Fibroblast of the conjunctiva (primary cell): ENCODE measurements at places on chromosomes 7 and 10.

DNA sequence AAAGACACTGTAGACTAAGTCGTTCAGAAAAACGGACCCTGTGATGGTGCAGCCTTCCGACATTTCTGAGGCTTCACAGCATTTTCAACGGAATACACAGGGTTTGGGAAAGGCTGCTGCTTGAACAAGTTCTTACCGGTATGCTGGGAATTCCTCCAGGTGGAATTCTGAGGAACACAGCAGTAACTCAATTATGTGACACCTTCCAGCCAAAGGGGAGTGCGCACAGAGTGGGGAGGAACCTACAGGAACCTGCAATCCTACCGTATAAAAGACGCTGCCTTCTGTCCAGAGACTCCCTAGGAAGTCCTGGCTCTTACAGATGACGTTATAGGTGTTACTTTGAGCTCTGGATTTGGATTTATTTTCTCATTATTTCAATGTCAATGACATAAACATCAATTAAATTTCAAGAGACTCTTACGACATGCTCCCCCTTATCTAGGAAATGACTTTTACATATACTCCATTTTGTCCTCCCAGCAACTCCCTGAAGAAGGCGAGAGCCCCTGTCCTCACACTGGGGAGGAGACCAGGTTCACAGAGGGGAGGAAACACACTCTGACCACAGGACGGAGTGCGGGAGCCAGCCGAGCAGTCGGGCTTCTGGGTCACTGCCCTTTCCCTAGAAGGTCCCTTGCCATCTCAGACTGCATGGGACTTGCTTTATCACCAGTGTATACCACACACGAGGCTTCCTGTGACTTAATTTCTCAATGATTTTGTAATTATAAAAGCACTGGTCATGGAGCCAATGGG is 27.9 kb downstream of the VIPR2 start:
- no peak for DNase-seq

- peak; percentile 97 for DNase-seq
Observed at GRCh38 chr10:122307669-122308416, 36.7 kb downstream of the BTBD16 start.

- DNase-seq: peak; percentile 21
Observed at GRCh38 chr7:148142660-148143248, 447.8 kb upstream of the C7orf33 start.

DNA sequence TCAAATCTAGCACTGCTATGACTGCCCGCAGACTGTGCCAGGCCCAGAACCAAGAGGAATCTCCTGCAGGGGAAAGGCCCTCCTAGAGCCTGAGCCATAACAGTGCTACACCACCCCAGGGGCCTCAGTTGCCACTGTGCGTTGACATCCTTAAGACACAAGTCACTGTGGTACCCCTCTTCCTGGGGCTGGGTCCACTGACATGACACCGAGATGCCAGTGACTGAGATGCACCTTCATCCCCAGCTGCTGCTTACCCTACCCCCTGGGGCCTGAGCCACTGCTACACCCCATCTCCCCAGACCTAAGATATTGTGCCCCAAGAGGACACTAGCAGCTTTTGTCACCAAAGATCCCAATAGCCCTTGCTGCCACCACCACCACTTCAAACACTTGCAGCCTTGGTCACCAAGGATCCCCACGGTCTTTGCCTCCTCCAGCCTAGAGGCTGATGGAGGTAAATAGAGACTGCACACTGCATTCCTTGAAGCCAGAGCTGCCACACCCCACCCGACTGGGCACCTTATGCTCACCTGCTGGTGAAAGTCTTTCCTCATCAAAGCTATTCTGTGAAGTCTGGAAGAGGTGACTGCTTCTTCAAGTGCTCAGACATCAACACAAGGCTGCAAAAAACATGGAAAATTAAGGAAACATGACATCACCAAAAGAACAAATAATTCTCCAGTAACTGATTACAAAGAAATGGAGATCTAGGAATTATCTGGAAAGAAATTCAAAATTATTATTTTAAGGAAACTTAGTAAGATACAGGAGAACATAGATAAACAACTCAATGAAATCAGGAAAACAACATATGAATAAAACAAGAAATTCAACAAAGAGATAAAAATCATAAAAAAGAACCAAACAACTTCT is 40.4 kb upstream of the SHH start:
- no peak for DNase-seq

GRCh38 chr10:49109669-49110340 is 5.5 kb downstream of the VSTM4 start:
- peak; percentile 67 for DNase-seq

- DNase-seq: no peak
Observed at GRCh38 chr7:4769761-4770160, 5.7 kb upstream of the AP5Z1 start.

DNA sequence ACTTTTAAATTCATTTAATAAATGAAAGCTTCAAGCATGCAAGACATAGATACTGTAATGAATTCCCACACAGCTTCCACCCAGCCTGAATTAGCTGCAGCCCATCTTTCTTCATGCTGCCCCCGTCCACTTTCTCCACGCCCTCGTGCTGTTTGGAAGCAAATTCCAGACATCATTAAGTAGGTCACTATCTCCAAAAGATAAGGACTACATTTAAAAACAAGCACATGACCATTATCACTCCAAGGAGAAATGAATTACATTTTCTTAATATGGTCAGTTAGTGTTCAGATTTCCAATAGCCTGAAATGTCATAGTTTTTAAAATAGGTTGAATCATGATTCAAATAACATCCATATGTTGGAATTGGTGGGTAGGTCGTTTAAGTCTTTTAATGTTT is 24.3 kb downstream of the LMTK2 start:
- DNase-seq: no peak

DNA sequence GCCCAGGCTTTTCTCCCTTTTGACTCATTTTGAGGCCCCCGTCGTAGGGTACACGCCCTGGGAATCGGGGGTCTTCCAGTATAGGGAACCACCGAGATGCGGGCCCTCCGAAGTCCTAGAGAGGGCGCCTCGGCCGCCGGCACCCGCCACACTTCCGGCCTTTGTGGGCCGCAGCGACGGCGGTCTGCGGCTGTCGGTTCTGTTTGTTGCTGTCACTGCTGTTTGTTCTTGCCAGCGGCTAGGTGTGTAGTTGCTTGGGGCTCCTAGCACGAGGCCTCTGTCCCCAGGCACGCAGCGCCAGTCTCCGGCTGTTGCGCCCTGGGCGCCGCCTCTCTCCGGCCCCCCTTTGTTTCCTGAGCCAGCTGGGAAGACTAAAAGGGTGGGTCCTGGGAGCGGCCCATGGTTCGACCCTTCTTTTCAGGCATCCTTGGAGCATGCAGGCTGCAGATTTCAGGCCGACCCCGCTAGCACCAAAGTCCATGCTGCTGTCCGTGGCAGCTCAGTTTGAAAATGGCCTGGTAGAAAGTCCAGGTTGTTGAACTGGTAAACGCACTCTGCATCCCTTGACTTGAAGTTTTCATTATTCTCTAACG is 17.8 kb upstream of the ZKSCAN1 start:
- DNase-seq: no peak
